ENCODE measurements at places on chromosomes 2 and 18.
A peak's percentile ranks its signal among the peaks of the same experiment; 100 is the strongest.

DNA sequence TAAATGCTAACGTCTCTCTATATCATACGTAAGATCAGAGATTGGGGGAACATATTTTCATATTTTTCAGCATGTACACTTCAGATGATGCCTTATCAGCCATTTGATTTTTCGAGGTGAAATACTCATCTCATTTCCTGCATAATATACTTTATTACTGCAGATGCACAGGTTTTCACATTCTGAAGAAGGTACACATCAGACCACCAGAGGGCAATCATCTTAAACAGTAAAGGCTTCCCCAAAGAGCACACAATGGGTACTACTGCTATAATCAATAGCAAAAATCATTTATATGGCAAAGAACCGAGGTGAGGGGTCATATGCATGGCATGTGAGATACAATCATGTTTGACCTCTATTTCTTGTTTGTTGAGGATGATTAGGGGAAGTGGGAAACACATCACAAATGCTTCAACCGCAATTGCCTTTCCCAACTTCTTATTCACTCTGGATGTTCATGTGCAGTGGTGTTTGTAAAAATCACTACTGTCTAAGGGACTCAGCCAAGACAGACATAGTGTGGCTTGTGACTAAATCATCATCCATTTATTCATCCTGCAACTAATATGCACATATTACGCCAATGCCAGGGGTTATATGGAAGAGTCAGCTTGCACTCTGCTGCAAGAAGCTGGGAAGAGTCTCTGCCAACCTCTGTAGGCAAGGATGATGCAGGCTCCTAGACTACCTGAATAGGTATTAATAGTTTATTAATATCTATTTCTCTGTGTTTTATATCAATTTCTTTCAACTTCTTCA, 118.7 kb downstream of the EPB41L3 start:
- peak; percentile 50 for DNase-seq

DNA sequence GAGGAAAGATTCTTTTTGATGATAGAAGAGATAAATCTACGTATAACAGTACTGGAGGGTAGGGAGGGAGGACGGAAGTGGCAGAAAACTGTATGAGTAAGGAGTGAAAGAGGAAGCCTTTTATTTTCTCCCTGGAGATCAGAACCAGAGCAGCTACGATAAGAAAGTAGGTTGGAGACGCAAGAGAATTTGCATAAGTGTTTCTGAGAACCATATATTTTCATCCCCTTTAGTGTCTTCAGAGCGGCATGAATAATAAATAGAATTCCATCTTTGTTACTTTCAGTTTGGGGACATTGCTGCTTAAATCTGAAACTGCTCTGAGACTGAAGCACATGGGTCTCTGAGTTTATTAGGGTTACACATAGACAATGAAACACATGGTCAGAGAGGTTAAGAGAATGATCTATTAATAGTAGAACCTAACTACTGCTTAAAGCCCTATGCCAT, 230.2 kb upstream of the TNP1 start:
- DNase-seq, result no peak

DNA sequence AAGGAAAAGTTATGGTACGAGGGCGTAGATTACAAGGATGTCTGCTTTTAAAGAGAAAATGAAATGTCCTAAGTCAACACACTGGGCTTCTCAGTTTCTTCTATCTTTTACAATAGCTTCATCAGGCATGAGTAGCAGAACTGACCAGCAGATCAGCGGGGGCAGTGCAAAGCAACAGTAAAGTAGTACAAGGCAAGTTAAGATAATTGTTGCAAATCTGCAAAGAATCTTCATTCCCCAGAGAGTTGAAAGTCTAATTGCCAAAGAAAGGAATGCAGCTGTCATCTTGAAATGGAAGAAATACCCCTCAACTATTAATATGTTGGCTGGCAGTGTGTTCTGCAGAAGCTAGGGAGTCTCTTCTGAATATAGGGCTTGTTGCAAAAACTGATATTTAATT, 60.2 kb upstream of the SLC39A10 start:
- DNase-seq, result no peak

DNA sequence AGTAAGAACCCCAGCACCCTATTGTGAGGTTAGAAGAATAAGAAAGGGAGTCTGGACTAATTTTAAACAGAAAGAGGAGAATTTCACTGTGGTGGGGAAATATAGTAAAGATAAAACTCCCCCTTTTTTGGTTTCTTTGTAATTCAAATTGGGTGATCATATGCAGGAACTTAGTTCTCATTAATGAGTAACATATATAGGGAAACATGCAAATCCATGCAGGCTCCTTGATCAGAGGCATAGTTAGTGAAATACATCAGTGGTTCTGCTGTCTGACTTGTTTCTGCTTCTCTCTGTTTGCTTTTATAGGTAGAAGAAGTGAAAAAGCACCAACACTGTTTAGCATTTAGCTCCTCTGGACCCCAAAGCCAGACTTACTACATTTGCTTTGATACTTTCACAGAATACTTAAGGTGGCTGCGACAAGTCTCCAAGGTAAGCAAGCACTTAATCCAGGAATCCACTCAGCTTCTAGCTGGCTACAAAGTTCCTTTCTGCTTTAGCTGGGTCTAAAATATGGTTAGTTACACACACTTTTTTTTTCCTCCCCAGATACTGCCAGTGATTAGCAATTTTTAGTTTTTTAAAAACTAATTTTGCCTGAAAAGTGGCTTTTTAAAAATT, 123.2 kb downstream of the PHLPP1 start:
- DNase-seq, result no peak

DNA sequence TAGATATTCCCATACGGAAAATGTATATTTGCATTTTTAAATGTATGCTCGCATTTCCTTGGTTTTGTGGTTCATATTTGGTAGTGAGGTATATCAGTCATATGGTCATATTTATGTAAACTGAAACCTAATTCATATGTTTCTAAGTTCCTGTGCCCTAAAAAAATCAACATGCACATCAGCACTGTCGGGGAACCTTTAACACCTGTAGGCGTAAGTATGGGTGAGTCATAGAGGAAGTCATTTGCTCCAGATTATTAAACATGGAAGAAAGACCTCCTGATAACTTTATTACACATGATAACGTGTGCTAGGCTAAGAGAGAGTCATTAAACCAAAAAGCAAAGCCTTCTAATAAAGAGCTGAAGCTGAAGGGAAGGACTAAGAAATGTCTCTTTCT, 437.7 kb downstream of the NRXN1 start:
- DNase-seq, result peak; percentile 1

DNA sequence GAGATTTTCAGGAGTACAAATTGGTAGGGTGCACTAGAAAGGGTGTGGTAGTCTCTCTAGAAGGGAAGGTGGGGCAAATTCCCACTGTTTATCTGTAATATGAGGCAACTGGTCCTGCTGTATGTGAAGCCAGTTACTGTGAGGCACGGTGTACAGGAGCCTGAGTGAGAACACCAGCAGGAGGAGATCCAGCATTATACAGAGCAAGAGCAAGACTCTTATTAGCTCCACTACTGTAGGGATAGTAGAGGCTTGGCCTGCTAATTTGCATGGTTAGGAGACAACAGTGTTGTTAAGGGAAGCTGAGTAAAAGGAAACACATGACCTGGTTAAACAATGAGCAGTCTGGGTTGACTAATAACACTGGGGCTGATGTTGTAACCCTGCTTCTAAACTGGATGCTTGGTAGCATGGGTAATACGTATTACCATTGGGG, 76.3 kb upstream of the WDSUB1 start:
- peak; percentile 60 for DNase-seq

DNA sequence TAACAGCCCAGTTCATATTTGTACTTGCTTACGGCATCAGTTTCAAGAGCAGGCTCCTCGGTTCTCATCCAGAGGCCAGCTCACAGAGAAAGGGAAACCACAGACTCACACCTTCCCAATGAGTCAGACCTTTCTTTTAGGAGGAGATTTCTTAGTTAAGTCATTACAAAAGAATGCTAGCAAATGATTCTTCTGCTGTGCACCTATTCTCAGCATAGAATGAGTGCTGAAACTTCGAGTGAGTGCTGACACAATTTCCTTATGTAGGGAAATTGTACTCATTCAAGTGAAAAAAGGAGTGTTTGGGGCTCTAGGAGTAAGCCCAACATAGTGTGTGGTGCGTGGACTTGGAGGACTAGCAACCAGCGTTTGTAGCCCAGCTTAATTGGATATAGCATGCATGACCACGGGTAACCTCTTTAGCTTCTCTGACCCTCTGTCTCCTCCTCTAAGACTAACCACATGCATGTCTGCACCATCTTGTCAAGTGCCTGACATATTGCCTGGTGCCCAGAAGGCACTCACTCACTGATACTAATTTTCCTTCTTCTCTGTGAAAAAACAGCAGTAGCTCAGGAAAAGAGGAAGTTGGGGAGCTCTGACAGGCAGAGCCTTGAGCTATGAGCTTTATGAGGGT, 87.0 kb downstream of the ALPK2 start:
- DNase-seq, result peak; percentile 92

GRCh38 chr2:211455216-211455841, 898.9 kb downstream of the CPS1 start:
- peak; percentile 45 for DNase-seq

DNA sequence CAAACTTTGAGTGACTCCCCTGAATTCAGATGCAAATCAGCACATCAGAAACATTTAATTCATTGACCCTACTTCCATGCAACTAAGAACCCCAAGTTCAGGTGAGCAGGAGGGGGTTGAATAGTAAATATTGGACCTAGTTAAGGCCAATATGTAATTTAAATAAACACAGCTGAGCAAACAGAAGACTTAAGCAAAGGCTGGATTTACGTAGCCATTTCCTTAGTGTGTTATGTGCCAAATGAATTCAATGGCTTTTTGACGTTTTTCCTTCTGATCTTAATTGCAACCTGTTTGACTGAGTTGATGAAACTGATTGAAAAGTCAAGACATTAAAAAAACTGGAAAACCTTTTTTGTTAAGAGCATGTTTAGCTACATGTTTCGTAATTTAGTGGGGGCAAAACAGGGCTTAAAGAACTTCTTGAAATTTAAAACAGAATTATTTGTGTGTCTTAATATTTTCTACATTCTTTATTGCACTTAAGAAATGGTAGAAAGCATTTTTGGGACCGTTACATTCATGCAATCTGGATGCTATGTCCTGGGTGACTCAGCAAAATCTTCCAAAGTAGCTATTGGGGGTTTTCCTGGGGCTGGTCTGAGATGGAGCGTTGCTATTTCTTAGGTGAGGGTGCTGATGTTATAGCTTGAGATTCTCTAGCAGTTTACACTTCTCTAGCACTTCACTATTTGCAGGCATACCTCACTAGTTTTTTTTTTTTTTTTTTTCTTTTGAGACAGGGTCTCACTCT, 25.5 kb upstream of the KCNE4 start:
- no peak for DNase-seq

DNA sequence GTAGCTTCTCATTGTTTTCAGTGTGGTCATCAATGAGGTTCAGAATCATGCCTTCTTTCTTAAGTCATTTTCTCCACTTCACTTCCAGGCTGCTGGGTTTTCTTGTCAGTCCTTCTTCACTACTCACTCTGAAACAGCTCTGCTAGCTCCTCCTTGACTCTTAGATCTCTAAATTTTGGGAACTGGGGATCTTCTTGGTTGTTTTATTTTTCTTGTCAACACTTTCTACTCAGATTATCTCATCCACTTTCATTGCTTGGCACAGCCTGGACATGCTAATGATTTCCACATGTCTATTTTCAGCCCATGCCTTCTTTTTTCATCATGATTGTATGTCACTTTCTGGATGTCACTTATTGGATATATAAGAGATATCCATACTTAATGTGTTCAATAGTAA, 517.8 kb upstream of the DSEL start:
- no peak for DNase-seq

GRCh38 chr2:171056307-171056706, 104.4 kb downstream of the TLK1 start:
- DNase-seq, result no peak

DNA sequence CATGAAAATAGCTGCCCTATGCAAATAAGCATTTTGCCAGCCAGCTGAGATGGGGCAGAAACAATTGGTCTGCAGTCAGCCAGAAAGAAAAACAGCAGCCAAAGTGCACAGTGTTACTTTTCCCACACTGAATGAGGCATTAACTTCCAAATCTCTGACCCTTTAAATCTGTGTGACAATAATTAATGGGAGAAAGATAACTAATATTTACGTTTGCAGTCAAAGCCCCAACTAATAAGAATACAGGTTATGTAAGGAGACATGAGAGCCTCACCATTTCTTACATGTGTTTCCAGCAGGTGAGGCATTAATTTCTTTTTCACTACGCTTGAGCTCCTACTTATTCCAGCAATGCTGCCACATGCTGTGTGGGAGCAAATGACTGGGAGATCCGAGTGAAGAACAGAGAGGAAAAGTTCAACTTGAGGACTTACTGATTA, 339.0 kb downstream of the SATB2 start:
- DNase-seq, result no peak

GRCh38 chr18:76005632-76006208, 489.3 kb downstream of the ZNF516 start:
- DNase-seq, result no peak

GRCh38 chr18:35267161-35267651, 22.8 kb downstream of the ZSCAN30 start:
- no peak for DNase-seq

DNA sequence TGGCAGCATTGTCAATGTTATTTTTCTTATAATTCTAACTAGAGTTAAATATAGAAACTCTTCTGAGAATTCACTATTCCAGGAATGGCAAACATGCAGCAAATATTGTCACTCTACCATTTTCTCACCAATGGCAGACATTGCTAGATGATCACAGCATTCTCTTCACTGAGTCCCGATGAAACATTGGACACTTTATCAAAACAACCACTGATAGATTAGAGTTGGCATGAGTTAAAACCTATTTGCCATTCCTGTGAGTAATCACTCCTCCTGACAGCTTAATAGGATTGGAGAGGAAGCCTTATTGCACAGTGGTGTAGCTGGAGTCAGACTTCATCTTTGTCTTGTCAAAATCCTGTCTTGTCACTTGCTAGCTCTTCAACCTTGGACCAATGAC, 163.9 kb upstream of the THUMPD2 start:
- DNase-seq, result no peak

- no peak for DNase-seq
Measured at GRCh38 chr2:177175917-177176668, 36.5 kb upstream of the HNRNPA3 start.

- peak; percentile 43 for DNase-seq
Measured at GRCh38 chr2:133063775-133064174, 393.8 kb upstream of the LYPD1 start.

GRCh38 chr2:72937356-72937669, 20.0 kb downstream of the EMX1 start:
- DNase-seq, result no peak

DNA sequence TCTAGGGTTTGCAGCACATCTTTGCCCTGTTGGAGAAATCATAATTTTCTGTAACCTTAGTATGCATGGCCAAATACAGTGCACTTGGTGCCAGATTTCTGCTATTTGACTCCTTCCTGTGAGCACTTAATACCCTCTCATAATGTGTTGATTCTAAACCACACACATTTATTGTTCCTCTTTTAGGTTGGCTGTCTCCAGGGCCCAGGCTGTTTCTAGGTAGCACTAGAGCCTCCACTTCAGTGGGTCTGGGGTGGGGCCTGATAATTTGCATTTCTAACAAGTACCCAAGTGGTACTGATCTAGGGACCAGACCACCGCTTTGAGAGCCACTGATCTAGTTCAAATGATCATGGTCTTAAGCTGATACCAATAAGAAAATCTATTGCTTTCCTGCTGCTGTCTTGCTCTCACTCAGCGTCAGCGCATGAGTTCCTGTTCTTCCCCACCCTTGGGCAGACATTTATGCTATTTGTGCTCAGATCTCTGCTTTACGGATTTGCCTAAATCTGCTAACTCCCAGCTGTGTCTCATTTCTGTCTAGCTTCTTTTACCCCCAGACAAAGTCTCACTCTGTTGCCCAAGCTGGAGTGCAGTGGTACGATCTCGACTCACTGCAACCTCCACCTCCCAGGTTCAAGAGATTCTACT, 7.4 kb downstream of the PTRHD1 start:
- no peak for DNase-seq

Data from RKO (cell line).